ENCODE measurements at places on chromosomes 2 and 18.

DNA sequence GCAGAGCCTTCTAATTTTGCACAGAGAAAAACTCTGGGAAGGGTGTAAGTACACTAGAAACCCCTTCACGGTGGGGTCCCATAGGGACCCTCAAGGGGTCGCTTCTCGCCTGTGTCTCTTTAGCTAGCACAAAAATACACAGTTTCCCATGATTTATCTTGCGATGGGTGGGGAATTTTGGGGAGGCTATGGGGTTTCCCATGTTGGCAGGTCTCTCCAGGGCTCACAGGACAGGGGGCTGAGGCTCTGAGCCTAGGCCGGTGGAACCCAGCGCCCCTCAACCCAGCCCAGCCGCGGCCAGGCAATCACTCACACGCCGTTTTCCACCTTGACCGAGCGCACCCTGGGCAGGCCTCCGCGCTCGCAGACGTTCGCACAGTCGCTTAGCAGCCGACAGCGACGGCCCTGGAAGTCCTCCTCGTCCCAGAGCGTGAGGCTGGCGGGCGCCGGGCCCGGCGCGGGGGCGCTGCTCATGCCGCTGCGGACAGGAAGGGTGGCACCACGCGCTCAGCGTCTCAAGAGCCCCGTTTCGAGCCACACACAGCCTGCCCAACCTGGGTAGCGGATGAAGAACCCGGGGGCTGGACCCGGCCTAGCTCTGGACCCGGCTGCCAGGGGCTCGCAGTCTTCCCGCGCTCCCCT is 398 bp downstream of the CRYBA2 start:
- no peak for DNase-seq

- no peak for DNase-seq
Measured at GRCh38 chr18:63088262-63088661, 231.3 kb downstream of the BCL2 start.

- no peak for DNase-seq
Measured at GRCh38 chr2:1846046-1847015, 102.0 kb upstream of the PXDN start.

DNA sequence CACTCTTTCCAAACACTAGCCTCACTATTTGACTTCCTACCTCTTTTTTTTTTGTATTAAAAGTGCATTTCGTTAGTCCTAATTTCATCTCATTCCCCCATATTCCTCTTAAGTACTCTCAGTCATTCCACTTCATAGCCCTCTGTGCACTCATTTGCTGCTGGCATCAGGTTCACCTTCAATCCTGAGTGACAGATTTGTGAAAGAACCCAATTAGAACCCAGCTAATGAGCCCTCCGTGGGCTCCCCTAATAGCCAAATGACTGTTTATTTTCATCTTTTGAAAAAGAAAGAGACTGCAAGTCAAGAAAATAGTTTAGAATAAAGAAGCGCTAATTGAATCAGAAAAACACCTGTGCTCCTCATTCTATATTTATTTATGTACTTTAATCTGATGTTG is 512.1 kb upstream of the LRATD1 start:
- DNase-seq: no peak

DNA sequence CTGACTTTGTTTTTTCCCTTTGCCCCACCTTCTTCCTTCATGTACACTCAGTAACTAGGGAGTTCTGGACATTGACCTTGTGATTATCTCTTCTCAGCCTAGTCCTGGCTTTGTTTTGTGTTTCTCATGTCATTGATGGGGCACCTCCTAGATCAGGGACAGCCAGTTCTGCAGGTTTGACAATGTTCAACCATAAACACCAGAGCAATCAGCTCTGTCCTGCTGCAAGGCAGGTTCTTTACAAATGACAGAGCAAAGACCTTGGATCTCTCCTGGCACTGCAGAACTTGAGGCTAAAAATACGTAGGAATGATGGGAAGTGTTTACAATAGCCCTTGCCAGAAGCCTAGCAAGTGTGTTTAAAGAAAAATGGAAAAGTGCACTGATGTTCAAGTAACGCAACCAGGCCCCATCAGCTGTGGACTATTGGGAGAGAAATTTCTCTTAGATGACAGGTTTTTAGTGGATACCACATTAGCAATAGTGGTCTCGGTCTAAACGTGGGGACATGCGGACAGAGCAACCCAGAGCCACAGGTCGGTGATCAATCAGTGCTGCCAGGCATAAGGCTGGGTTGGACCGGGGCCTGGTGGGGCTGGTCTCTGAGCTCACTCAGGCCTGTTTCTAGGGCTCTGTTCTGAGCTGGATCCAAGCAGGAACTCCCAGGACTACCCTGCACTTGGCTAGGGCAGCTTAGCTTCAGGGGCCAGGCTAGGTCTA is 76.8 kb downstream of the SOWAHC start:
- no peak for DNase-seq

GRCh38 chr2:80238692-80239469 is 65.7 kb downstream of the LRRTM1 start:
- peak; percentile 55 for DNase-seq

DNA sequence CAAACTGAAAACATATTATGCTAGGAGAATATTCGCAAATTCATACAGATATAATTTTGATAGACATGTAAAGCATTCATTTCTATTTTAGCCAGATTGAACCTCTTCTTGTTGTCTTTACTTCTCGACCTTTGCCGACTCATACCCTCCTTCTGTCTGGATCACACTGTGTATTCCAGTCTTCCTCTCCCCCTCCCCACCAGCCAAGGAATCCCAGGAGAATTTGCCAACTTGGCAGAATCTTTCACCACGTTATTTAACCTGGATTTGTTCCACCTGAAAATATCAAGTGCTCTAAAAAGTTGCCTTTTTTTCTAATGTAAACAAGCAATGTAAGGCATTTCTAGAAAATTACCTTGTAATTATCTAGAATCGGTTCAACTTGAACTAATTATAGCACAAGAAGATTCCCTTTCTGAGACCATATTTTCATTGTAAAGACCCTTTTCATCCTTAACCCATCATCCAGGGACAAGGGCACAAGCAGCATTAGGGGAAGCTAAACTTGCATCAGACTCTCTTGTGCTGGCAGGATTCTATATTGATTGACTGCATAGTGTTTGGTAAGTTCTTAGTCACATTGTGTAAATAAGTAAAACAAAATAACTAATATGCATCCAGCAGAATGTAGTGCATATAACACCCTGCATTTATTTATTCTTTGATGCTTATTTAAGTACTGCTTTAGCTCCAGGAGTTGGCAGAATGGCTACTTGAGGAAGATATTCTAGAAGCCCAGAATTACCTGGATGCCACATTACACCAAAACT is 1328.7 kb upstream of the NXPH2 start:
- no peak for DNase-seq

GRCh38 chr18:3804336-3804735 is 354.4 kb downstream of the TGIF1 start:
- no peak for DNase-seq

DNA sequence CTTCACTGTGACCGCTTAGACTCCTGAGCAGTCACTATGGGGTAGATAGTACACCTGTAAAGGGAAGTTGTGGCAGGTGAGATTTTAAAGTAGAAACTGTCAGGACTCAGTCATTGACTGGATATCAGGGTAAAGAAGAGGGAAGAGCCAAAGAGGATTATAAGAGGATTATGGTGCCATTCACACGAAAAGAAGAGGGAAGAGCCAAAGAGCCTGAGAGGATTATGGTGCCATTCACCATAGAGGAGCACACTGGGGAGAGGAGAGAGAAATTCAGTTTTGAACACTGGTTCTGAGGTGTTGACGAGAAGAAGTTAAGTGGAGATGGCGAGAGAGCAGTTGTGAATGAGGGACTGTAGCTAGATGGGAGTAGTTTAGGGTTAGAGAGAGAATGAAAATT is 16.9 kb upstream of the KCNJ13 start:
- DNase-seq: no peak

DNA sequence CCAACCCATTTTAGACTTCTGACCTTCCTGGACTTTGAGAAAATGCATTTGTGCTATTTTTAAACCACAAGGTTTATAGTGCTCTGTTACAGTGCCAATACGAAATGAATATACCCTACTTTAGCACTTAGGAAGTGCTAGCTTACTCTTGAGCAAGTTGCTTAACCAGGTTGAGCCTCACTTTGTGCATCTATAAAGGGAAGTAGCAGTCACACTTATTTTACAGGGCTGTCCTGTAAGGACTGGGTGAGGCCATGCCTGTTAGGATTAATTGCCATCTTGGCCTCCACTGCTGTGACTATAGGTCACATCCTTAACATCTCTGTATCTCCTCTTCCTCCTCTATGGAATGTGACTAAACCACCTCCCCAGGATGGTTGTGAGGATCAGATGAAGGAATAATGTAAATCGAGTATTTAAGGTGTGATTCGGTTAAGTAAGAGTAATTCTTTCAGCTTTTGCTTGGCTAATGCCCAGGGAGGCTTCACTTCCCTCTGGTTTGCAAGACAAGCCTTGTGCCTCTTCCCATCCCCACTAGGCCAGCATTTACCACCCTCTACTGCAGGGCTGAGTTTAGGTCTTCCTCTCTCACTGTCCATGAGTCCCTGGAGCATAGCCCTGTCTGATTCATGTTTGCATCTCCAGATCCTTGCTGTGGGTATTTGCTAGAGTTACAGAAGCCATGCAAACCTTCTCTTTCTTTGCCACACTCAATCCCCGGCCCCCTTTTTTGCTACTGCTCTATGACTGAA is 341.2 kb downstream of the ZNF521 start:
- DNase-seq: no peak

- no peak for DNase-seq
Measured at GRCh38 chr2:137111896-137112295, 346.6 kb downstream of the THSD7B start.

DNA sequence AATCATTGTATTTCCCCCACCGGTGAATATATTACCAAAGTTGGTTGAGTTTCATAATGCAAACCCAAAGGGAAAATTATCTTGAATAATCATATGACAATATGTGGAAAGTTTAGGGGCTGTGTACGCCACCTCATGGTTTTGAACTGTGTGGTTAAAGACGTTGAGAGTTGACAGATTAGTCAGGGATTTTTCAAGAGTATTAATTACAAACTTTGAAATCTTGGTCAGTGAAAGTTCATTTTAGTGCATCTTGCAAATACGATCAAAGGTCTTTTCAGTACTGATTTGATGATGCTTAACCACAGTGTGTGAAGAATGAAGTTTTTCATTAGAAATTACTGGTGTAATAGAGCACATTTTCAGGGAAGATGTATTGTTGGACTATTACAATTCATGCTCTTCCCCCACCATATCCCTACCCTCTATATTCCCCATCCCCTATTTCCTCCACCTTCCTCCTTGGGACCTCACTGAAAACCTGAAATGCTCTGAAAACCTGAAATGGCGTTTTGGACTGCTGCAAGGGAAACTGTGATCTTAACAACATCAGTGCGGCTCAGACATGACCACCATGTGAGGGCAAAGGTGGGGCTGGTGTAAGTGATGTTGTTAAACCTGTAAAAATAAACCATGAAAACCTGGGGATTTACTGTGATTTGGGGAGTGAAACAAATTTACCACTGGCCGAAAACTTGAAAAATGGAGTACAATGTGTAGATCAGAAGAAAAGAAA is 4.5 kb upstream of the BCL2L11 start:
- no peak for DNase-seq

- DNase-seq: no peak
Measured at GRCh38 chr18:3264362-3264761, 2.4 kb downstream of the MYL12B start.

GRCh38 chr2:23379220-23379695 is 5.7 kb upstream of the KLHL29 start:
- DNase-seq: no peak

DNA sequence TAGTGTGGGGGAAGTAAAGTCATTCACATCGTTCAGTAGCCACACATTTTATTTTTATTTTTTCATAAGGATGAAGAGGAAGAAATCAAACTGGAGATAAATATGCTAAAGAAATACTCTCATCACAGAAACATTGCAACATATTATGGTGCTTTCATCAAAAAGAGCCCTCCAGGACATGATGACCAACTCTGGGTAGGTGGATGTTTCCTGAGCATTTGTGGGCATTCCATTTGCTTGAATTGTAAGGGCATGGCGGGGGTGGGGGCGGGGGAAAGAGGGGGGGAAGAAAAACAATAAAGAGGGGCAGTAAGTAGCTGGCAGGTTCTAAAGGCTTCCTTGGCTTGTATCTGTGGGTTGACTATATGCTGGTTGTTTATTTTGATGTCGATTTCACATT is 126.4 kb downstream of the MAP4K4 start:
- DNase-seq: no peak

- DNase-seq: no peak
Measured at GRCh38 chr2:219042750-219043149, 1.4 kb upstream of the CFAP65 start.

GRCh38 chr2:239700686-239701345 is 300.0 kb upstream of the HDAC4 start:
- no peak for DNase-seq

DNA sequence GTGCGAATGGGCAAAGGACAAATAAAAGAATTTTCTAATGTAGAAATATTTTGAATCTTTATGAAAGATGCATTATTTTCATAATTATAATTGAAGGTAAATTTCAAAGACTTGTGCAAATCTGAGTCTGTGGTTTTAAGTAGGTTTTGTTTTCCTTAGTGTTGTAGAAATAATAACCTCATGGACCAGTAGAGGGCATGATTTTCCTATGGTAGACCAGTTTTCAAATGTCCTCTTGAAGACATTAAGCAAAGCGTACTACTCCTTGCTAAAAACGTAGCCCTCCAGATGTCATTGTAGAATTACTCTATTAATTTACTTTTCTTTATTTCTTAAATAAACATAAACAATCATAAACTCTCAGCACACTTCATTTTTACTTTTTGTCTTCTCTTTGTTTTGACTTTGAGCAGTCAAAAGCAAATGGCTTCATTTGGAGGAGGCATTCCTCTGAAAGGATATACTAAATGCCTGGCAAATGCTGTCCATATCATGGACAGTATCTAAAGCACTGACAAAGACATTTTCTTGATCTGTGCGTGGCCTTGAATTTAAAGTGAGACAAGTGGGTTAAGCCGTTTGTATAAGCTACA is 85.8 kb upstream of the FAM237A start:
- peak; percentile 26 for DNase-seq

GRCh38 chr2:230706053-230706521 is 6.6 kb upstream of the CAB39 start:
- DNase-seq: no peak

GRCh38 chr2:30385327-30385726 is 61.7 kb upstream of the LCLAT1 start:
- peak; percentile 58 for DNase-seq

GRCh38 chr2:85505551-85506238 is 33.3 kb upstream of the MAT2A start:
- no peak for DNase-seq

DNA sequence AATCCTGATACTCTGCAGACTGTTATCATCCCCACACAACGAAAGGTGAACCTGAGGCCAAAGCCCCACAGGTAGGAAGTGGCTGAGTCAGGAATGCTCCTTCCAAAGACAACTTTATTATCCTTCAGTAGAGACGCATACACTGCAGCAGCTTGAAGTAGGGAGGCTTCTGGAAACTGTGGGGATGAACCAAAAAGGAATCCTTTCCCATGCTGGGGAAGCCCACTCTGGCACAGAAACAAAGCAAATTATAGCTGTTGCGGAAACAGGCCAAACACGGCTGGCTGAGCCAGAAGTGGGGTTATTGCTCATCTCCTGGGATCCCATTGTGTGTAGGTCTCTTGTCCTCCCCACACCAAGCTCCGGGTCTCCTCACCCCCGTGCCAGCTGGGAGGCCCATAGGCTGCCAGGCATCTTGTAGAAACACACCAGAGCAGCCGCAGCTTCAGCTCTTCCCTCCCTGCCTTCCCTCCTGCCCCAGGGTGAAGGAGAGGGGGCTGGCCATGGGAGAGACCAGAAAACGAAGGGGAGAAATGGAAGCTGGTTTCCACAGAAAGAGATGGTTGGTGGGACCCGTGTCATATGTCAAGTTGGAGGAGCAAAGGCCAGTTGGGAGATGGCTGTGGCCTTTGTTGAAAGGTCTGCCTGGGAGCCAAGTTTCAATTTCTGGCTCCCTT is 176.9 kb upstream of the NABP1 start:
- no peak for DNase-seq

- DNase-seq: no peak
Measured at GRCh38 chr2:48283586-48284269, 246.2 kb upstream of the STON1 start.

Data from AG08395 (cell line).